ENCODE measurements at places on chromosomes 7 and 10. TPM values are rescaled to one million over a fixed set of nuclear protein-coding genes. Genes with fewer than 3 reads are reported as not detected.

The ZNF365 gene
- total RNA-seq: 0.56 TPM

The CCDC7 gene
- 1.9 TPM for total RNA-seq

The CYP2C19 gene
- 5.0 TPM for total RNA-seq

The IL2RA gene
- total RNA-seq: 3.8 TPM

DNA sequence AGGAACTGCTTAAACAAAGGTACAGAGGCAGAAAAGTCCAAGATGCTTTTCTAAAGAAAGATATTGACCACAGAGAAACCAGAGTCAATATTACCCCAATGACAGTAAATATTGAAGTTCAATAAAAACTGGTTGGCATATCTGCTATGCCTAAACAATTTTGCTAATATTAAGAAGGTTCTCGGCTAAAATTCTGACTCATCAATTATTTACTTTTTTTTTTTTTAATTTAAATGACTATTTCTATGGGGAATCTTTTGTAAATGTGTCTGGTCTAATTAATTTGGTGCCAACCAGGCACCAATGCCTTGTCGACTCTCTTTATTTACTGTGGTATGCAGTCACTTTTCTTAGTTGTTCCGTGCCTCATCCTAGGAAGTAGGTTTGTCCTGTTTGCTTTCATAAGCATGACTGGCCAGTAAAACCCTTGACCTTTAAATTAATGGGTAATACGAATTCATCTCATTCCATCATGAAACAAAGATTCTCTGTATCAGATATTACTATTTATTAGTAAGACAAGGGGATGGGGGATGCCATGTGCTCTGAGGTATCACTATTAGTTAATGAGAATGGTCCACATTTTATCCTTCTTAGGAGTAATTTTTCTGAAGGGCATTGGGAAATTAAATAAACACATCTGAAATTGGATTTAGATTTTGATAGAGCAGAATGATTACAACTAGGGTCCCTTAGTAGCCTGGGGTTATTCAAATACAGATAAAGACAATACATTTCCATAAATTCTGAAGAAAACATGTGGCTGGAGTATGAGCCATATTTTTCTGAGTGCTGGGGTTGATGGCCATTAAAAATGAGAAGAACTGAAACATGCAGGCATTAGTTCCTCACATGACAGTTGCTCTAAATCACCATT lies 154.4 kb downstream of the VTI1A start:
- DNase-seq: no peak

DNA sequence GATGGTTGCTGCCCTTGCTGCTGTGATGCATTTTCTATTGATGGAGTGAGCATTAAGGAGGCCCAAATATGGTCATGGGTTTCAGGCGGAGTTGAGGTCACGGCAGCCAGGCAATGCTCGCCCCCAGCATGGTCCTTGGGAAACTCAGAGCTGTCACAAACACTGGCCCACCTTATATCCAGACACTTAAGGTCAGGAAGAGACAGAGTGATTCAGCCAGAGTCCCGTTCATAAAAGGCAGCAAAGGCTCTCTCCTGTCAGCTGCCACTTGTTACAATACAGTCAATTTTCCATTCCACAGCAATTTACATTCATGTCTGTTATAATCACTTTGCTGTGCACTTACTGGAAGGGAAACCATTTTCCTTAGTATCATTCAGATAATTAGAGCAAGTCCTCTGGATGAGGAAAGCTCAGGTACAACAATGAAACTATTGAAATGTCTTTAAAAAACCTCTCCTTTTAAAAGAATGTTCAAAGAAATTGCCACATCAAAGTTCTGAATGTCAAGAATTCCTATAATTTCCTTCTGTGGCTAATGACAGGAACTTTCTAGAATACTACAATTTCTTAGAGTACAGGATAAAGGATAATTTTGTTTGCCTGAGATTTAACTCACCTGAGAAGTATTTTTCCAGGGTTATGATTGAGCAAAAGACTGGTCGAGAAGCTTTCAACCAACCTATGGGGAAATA lies 14.8 kb upstream of the ANKRD1 start:
- DNase-seq: no peak

The CRTAC1 gene
- 0.22 TPM for total RNA-seq

DNA sequence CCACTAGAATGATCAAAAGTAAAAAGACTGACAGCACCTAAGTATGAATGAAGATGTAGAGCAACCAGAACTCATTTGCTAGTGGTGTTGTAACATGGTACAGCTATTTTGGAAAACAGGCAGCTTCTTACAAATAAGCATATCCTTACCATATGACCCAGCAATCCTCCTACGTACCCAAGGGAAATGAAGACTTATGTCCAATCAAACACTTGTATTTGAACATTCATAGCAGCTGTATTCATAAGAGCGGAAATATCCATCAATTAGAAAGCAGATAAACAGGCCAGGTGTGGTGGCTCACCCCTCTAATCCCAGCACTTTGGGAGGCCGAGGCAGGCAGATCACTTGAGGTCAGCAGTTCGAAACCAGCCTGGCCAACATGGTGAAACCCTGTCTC lies 53.0 kb downstream of the KLRG2 start:
- no peak for DNase-seq

The CAV2 gene
- 66.7 TPM for total RNA-seq

DNA sequence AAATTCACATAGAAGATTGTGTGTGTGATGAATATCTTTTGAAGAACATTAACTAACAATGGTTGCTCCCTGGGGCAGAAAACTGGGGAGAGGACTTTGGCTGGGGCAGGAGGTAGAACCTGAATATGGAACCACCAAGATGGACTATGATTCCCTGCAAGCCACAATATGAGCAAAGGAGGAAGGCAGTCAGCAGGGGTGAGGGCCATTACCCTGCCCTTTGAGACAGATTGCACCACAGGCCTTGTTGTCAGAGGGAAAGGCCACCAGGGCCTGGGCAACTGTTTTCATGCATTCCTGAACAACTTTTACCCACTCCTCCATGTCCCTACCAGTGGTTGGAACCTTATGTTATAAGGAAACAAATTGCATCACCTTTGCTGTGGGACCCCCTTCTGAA lies 670.1 kb upstream of the POM121L12 start:
- DNase-seq: no peak

The TUBAL3 gene
- total RNA-seq: 0.19 TPM

DNA sequence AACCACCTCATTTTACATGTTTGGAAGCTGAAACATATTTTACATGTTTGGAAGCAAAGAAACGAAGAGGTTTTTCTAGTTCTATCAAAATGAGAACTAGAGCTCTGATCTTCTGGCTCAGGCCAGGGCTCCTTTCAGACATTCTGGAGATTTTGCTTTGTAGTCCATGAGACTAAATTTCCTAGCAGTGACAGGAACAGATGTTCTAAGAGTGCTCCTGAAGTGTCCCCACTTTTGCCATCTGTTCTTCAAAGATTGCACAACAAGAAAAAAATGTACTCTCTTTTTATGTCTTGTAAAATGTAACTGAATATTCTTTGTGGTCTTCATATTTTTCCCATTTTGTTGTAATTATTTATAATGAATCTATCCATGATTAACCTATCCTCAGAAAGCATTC lies 196.4 kb upstream of the PCLO start:
- no peak for DNase-seq

- no peak for DNase-seq
These were observed 84.9 kb upstream of the TCERG1L start for GRCh38 chr10:131396121-131397050.

GRCh38 chr7:140229591-140230515 lies 53.1 kb upstream of the KDM7A start:
- no peak for DNase-seq

The ADCY1 gene
- 1.9 TPM for total RNA-seq

- DNase-seq: no peak
These were observed 2.4 kb upstream of the UBE3C start for GRCh38 chr7:157136372-157136771.

DNA sequence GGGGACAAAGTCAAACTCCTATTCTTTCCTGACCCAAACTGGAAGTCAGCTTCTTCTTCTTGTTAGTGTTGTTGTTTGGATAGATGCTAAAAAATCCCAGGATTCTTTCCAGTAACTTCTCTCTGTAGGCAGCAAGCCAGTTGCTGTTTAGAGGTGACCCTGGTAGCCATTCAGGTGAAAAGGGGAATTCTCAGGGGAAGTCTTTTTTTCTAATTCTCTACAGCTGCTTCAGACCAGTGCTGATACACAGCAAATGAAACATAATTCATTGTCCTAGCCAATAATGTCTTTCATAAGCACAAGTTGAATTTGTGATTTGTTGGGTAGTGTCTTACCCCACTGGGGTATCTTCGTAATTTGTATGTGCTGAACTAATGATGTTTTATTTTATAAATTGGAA lies 357.3 kb downstream of the BBS9 start:
- DNase-seq: no peak

DNA sequence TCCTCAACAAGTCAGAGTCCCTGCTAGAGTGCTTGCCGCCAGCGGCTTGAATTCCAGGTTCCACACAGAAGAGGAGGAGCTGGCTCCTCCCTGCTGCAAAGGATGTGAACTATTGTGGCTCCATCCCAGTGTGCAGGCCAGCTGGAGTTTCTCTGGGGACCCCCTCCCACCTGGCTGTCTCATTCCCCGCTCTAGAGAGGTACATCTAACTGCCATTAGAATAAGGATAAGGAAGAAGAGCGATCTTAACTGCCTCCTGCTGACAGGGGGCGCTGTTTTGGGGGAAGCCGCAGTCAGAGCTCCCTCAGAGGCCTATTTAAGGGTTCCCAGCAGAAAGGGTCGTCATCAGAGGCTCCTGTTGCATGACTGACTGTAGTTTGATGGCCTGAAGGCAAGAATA lies 40.8 kb upstream of the HECW1 start:
- DNase-seq: no peak
